ENCODE measurements at places on chromosomes 1 and 21.

DNA sequence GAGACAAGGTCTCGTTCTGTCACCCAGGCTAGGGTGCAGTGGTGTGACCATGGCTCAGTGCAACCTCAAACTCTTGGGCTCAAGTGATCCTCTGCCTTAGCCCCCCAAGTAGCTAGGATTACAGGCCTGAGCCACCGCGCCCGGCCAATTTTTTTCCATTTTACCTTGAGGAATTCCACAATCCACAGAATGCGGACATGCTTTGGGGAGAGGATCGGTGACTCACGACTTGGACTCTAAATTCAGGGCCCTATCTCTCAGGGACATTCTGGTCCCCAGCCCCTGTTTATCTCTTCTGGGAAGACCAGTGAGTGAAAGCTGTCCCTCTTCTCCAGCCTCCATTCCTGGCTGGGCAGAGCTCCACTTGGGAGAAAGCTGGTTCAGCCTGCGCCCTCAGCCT is 5.2 kb downstream of the PADI1 start:
- no peak for DNase-seq

DNA sequence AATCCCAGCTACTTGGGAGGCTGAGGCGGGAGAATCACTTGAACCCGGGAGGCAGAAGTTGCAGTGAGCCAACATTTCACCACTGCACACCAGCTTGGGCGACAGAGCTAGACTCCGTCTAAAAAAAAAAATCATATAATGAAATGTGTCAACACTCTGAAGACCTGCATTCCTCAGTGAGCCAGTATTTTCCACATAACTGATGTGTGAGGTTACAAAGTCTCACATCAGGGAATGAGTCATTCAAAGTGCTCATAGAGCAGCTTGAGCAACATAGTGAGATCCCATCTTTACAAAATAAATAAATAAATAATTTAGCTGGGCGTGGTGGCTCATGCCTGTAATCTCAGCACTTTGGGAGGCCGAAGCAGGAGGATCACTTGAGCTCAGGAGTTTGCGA is 65.5 kb downstream of the CASZ1 start:
- DNase-seq = no peak

- no peak for DNase-seq
Observed at GRCh38 chr1:182357913-182358312, 33.7 kb downstream of the GLUL start.

GRCh38 chr1:39087435-39087834 is 61.3 kb downstream of the NDUFS5 start:
- no peak for DNase-seq

- no peak for DNase-seq
Observed at GRCh38 chr1:110328700-110329099, 10.5 kb upstream of the RBM15 start.
